Neural crest cell (in vitro differentiated cells): ENCODE measurements at places on chromosomes 7 and 10.

- no peak for DNase-seq
These were observed 10.0 kb downstream of the PITRM1 start for GRCh38 chr10:3162533-3162932.

- DNase-seq: no peak
These were observed 230.5 kb upstream of the AUTS2 start for GRCh38 chr7:69367780-69368179.

- DNase-seq: no peak
These were observed 81.7 kb downstream of the STK31 start for GRCh38 chr7:23791721-23792120.

GRCh38 chr10:101217450-101218281 is 11.6 kb downstream of the LBX1 start:
- peak; percentile 74 for DNase-seq
